ENCODE measurements at places on chromosomes 11 and 22.

- no peak for DNase-seq
These were observed 57.6 kb downstream of the RNF169 start for GRCh38 chr11:74806267-74806666.

DNA sequence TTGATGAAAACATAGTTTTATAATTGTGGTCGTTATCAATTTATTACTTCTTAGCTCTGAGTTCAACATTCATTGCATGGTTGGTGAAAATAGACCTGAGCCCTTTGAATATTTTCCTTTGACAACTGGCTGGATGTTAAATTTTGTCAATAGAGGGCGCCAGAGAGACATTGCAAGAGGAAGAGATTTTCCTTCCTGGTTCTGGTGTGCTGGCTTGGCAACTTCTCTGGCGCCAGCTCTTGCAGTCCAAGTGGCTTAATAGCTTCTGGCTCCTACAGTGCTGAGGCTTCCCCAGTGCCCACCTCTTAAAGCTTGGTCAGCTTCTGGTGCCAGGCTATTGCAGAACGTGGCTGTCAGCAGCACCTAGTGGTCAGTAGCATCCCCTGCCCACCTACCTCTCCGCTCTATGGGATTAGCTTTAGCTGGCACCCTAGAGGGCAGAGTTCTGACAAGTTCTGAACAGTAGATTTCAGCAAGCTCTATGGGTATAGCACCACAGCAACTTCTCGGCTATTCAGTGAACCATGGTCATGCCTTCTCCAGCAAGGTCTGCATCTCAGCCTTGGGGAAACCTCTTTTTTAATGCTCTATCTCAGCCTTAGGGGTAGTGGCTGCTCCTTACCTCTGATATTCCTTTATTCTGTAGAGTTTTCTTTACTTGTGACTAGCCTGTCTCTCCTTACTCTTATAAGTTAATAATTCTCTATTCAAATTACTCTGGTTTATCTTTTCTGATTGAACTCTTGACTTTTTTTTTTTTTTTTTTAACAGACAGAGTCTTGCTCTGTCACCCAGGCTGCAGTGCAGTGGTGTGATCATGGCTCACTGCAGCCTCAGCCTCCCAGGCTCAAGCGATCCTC lies 59.4 kb downstream of the ACER3 start:
- DNase-seq: peak; percentile 40

- no peak for DNase-seq
These were observed 30.8 kb downstream of the SYTL2 start for GRCh38 chr11:85779956-85780640.

DNA sequence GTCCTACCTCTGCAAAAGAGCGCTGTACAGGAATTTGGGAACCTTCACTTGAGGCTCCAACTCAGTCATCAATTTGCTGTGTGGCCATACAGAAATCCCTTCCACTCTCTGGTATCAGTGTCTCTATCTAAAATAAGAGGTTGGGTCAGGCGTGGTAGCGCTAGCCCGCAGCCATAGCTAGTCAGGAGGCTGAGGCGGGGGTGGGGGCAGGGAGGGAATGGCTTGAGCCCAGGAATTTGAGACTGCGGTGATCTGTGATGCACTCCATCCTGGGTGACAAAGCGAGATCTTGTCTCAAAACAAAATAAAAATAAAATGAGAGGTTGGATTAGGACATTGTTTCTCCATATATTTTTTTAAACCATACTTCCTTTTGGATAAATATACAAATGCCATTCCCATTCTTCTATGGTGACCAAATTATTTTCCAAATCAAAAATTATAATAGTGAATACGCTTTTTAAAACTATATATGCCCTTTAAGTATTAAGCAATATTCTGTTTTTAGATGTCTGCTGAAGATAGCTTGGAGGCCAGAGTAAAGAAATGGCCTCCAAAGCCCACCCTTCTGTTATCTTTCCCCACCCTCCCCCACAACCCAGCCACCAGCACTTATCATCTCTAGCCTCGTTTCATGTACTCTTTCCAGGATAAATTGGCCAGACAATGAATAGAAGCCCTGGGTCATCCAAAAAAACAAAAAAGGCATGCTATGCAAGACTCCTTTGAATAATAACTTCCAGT lies 87.2 kb downstream of the PLEKHA7 start:
- DNase-seq: no peak

DNA sequence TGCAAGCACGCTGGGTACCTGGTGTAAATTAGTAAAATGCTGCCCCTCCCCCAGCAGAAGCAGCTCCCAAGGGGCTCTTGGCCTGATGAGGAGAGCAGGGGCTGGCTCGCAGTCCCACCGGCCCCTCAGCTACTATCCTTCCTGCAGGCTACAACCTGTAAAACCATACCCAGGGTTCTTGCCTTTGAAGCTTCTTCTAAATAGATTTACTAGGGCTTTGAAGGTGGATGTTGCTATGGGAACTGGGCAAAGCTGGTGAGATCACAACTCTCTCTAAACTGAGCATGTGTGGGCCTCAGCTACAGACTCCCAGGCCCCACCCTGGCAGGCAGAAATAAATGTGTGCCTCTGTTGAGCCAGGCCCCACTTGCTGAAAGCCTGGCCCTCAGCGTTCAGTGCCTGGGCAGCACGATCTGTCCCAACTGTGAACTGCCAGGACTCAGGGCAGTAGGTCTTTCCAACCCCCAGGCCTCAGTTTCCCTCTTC lies 18.5 kb downstream of the CD5 start:
- DNase-seq: no peak

GRCh38 chr11:5620651-5621521 lies 3.9 kb upstream of the TRIM34 start:
- no peak for DNase-seq

DNA sequence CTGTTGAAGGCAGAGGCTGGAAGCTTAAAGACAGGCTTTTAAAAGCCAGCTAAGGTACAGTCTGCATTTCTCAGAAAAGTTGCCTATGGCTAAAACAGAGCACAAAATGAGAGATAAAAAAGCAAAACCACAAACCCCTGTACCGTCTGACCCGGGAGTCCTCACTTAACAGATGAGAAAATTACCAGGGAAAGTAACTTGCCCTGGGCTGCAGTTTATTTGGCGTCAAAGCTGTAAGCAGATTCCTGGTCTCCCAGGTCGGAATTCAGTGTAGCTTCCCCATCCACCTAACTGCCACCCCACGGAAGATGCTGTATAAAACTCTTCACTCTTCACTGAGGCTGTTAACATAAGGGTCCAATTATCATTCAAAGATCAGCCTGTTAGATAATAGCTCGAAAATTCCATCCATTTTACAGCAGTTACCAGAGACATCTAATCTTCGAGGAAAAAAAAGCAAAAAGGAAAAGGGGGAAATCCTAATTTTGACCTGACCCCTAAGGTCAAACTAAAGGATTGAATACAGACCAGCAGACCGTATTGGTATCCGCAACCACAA lies 1.5 kb downstream of the TCF20 start:
- no peak for DNase-seq

DNA sequence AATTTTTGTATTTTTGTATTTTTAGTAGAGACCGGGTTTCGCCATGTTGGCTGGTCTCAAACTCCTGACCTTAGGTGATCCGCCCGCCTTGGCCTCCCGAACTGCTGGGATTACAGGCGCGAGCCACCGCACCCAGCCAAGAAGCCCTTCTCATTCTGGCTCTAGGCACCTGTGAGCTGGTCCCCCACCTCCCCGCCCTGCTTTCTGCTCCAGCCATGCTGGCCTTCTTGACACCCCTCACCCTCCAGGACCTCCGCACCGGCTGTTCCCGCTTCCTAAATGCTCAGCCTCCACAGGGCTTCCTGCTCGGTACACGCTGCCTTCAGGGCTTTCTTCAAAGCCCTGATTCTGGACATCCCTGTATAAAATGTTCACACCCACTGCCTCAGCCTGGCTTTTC lies 5.5 kb upstream of the FXYD2 start:
- no peak for DNase-seq

DNA sequence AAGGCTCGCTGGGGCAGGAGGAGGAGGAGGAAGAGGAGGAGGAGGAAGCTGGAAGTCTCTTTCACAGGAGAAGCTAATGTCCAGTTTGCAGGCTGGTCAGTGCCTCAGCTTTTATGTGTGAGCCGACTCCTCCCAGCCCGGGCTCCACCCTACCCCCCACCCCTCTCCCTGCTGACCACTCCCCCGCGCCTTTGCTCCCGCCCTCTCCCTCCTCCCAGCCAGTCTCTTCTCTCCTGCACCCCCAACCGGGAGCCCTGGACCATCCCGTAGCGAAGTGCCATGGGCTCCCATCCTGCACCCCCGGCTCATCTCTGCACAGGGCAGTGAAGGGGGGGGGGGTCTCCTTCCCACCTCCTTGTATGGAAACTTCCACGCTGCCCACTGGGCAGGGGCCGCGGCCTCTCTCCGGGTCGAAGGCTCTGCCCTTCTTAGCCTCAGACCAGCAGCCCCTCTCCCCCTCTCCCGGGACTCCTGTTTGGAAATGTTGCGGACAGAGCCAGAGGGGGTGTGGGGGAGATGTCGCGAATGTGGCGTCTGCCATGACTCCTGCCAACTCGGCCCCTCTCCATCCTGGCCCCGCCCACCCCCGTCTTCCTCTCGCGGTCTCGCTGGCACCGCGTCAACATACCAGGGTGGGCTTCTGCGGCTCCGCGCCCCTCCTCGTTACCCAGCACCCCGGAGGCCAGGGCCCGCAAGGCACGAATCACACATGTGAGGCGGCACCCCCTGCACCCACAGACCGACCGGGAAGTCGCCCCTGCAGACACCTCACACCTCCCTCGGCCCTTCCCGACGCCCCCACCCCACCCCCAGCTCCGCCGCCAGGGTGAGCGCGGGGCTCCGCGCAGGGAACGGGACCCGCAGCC lies 1.8 kb downstream of the IGF2 start:
- no peak for DNase-seq

DNA sequence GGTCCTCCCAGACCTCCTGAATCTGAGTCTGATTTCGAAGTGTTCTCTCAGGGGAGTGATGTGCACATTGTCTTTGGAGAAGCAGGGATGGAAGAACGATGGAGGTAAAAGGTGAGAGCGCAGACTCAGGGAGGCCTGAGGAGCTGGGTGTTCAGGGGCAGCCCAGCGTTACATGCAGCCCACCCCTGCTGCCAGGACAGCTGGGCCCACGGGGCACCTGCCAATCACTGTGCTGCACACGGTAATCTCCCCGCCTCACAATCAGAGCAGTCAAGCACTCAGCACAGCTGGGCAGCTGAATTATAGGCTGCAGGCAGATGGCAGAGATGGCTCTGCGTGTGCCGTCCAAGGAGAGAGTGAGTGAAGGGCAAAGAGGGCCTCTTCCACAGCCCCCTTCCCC lies 17.9 kb upstream of the HTR3A start:
- DNase-seq: no peak

GRCh38 chr11:119858288-119858687 lies 129.3 kb upstream of the NECTIN1 start:
- no peak for DNase-seq

DNA sequence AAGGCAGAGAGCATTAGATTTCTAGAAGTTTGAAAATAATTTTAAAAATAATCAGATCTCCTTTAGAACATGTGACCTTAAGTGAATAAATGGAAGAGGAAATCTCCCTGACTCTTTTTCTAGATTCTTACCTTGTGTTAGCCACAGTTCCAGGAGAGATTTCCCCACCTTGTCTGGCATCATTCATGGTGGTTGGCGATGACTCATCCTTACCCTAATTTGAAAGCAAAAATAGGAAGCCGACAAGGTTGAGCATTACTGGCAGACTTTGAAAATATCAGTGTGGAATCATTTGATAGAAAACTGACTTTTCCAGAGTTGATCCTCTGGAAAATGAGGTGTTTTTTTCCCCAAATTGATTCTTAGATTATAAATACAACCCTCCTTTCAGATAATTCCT lies 48.1 kb downstream of the CNTN5 start:
- no peak for DNase-seq

DNA sequence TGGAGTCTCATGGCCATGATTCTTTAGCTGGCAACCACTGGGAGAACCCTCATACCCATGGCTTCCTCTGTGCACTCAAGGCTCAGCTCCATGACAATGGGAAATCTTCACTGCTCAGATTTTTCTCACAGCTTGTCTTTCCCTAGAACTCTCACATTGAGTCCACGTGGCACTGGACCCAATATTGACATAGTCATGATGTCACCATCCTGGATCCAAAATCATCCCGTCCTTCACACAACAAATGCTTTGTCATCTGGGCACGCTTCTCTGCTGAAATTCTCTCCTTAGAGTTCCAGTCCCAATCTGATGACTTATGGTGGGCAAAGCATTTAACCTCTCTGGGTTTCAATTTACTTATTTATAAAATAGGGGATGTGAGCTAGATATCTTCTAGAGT lies 37.7 kb upstream of the CD44 start:
- no peak for DNase-seq

GRCh38 chr11:61526956-61527731 lies 18.6 kb downstream of the LRRC10B start:
- DNase-seq: no peak

- DNase-seq: no peak
These were observed 118.6 kb downstream of the HIPK3 start for GRCh38 chr11:33375688-33376311.

- no peak for DNase-seq
These were observed 5.0 kb downstream of the TUB start for GRCh38 chr11:8086001-8086479.

GRCh38 chr11:123674297-123674696 lies 19.9 kb upstream of the SCN3B start:
- DNase-seq: no peak

DNA sequence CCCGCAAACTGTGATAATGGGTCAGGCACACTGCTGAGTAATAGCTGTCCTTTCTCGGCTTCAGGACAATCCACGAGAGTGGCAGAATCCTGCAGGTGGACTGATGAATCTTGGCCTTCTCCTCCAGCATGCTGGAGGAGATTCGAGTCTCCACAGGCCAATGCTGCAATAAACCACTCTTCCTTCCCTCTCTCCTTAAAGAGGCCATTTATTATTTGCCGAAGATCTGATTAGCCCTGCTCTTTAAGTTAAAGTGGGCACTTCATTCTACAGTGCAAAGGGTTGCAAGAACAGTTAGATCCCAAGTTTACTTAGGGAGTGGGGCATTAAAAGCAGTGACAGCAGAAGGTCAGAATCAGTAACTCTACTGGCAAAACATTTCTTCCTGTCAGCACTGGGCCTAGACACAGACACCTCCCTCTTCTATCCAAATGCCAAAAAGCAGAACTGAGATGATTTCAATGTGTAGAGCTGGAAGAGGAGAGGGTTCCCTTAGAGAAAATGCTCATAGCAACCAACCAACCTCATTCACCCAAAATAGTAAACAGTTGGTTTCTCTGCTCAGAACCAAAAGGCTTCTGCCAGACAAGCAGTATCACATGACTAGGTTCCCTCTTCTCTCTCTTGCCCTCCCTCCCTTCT lies 121.7 kb downstream of the SGSM3 start:
- no peak for DNase-seq

- DNase-seq: no peak
These were observed at the start of gene KMT5B for GRCh38 chr11:68213135-68213515. Gene KMT5B, minus strand, starts transcription at chr11:68213296. Its CDS starts 23,220 bp downstream, at chr11:68190076.

GRCh38 chr11:24543771-24544170 lies 46.9 kb downstream of the LUZP2 start:
- no peak for DNase-seq

All from stimulated activated CD8-positive, alpha-beta memory T cell treated with anti-CD3 and anti-CD28 coated beads, Interleukin-15, amount 100 ng/mL, for 1 hour (primary cell).